ENCODE measurements at places on chromosomes 16 and 17. TPM values are rescaled to one million over a fixed set of nuclear protein-coding genes. Genes with fewer than 3 reads are reported as not detected.

The TRIM16 gene
- 42.4 TPM for total RNA-seq

The BRIP1 gene
- 3.1 TPM for total RNA-seq

The ST6GALNAC2 gene
- total RNA-seq: 1.0 TPM

The CRYBA1 gene
- not detected for total RNA-seq

The OTOA gene
- total RNA-seq: 0.51 TPM

The GP1BA gene
- not detected for total RNA-seq

The CDRT15L2 gene
- not detected for total RNA-seq

The PDPR gene
- 35.0 TPM for total RNA-seq

The TNFSF13 gene
- 7.4 TPM for total RNA-seq

The KCNJ18 gene
- total RNA-seq: not detected

The ENKD1 gene
- total RNA-seq: 29.8 TPM

The CLEC3A gene
- not detected for total RNA-seq

The PRSS27 gene
- total RNA-seq: 13.0 TPM

The GRAPL gene
- 0.57 TPM for total RNA-seq

The DDX52 gene
- total RNA-seq: 12.4 TPM

The ANKRD13B gene
- total RNA-seq: 12.7 TPM

The MMP28 gene
- total RNA-seq: 0.39 TPM

The RRAD gene
- 51.6 TPM for total RNA-seq

The PIK3R5 gene
- 0.09 TPM for total RNA-seq

The FA2H gene
- total RNA-seq: 0.15 TPM

The DNAI2 gene
- total RNA-seq: not detected

The GCGR gene
- total RNA-seq: 0.15 TPM

The TP53TG3B gene
- not detected for total RNA-seq

The TIGD7 gene
- 8.4 TPM for total RNA-seq

The CPHXL2 gene
- not detected for total RNA-seq

The CNGB1 gene
- total RNA-seq: not detected

The IRX3 gene
- total RNA-seq: 207 TPM

The TNP2 gene
- total RNA-seq: not detected

The GAA gene
- 80.3 TPM for total RNA-seq

The FBXW10 gene
- 0.04 TPM for total RNA-seq

The PRAC1 gene
- total RNA-seq: not detected

The TMEM114 gene
- not detected for total RNA-seq

The TPPP3 gene
- total RNA-seq: 4.6 TPM

The MEFV gene
- not detected for total RNA-seq

The HNF1B gene
- total RNA-seq: not detected

The SLC35G6 gene
- total RNA-seq: not detected

The GNG13 gene
- not detected for total RNA-seq

The GINS3 gene
- 9.3 TPM for total RNA-seq

The BCKDK gene
- total RNA-seq: 121 TPM

The ASPHD1 gene
- total RNA-seq: 3.9 TPM

The EVI2B gene
- not detected for total RNA-seq

The METTL26 gene
- total RNA-seq: 196 TPM

The TMEM98 gene
- 166 TPM for total RNA-seq

The SLC12A3 gene
- not detected for total RNA-seq

The SEZ6L2 gene
- 13.9 TPM for total RNA-seq

The CMTM2 gene
- total RNA-seq: not detected

The CA4 gene
- 0.18 TPM for total RNA-seq

The KRTAP2-1 gene
- total RNA-seq: not detected

The MRM1 gene
- total RNA-seq: 8.9 TPM

The NPIPB9 gene
- 1.5 TPM for total RNA-seq

The TMED6 gene
- 0.69 TPM for total RNA-seq

The TEX19 gene
- 0.51 TPM for total RNA-seq

The C16orf54 gene
- total RNA-seq: not detected
